ENCODE measurements at places on chromosomes 1 and 21.

- DNase-seq: peak; percentile 62
Observed at GRCh38 chr1:234597894-234598293, 12.1 kb downstream of the IRF2BP2 start.

GRCh38 chr1:230752407-230752806 lies 5.2 kb downstream of the CAPN9 start:
- DNase-seq: no peak

DNA sequence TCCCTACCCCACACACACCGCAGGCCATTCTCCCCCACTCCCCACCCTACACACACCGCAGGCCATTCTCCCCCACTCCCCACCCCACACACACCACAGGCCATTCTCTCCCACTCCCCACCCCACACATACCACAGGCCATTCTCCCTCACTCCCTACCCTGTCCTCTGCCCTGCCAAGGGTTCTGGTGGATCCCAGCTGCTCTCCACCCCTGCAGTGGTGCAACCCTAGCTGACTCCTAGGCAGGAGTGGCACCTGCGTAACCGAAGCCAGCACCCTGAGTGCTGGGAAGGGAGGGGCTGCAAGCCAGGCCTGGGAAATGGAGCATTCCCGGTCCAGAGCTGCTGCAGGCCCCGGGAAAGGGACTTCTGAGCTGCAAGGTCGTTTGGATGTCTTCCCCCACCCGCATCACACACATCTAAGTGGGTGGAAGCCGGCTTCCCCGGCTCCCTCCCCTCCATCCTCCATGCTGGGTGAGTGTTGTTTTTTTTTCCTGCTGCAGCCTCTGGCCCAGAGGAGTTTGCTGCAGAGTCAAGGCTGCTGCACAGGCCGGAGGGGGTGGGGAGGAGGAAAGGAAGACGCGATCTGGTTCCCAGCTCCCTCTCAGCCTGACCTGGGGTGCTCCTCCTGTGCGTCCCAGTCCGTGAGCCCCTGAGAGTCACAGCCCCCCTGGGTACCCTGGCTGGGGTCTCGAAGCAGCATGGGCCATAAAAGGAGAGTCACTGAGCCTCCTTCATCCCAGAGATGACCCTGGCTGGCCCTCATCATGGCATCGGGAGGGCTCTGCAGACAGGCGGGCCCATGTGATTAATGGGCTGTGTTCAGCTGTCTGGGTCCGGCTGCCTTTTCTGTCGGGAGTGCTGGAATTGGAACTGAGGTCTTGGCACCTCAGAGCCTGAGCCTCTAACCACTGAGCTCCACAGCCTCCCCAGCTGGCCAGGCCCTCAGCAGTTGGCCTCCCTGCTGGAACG lies 16.1 kb downstream of the H6PD start:
- peak; percentile 96 for DNase-seq

DNA sequence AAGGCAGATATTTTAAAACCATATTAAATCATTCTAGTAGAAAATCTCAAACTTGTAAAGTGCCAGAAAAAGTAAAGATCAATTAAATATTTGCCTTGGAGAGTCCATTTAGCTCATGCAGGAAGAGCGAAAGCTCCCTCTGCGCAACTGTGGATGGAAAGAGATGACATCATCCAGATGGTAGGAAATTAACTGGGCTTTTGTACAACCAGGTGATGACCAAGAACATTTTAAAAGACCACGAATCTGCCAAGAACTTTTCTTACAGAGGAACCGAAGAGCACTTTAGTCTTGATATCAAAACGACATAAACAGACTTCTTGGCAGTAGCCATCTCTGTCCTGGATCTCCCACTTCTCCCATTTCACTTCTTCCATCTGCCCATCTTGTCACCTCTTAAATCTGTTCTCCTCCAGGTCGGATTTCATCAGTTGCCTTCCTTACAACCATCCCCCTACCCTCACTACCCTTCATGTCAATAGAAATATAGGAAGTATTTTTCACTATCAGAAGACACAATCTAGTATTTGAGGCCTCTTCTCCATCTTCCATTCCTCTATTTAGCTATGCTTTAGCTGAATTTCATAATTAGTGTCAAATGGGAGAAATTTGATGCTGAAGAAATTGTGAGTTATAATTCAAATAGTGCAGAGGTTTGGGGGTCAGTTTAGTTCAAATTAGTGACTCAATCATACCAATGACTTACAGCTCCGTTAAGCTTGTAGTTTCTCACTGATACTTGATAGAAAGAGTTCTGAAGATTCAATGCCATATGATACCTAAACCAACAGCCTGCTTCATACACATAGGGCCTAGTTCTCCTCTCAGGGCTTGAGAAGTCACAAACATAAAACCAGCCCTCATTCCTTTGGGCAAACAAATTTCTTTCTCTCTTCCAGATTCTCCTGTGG lies 22.0 kb upstream of the DNASE2B start:
- no peak for DNase-seq

DNA sequence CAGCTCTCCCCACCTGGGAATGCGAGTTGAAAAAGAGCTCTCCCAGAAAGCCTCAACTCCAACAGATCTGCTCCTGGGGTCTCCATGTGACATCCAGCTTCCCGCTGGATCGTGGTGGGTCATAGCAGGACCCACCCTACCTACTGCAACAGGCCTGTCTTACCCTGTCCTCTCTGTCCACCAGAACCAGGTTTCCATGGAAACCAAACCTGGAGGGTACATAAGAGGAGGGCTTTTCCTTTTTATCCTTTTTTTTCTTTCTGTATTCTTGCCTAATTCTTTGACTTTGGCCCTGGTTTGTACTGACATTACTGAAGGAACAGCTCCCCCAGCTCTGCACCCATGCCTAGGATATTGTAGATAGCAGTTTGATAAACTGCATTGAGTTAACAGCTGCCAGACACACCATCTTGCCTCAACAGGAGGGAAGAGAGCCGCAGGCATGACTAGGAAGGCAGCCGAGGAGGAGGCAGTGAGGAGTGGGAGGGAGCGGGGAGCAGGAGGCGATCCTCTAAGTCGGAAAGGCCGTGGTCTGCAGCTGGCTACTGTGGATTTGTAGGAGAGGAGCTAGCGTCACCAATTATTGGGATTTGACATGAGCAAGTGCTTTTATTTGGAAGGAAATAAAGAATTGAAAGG lies 9.7 kb upstream of the FMOD start:
- peak; percentile 72 for DNase-seq

GRCh38 chr1:47785561-47786271 lies 211.5 kb downstream of the TRABD2B start:
- peak; percentile 15 for DNase-seq

- peak; percentile 27 for DNase-seq
Observed at GRCh38 chr21:33121715-33122475, 52.0 kb downstream of the OLIG1 start.

GRCh38 chr21:36820176-36821031 lies 121.5 kb downstream of the SIM2 start:
- DNase-seq: no peak

- peak; percentile 9 for DNase-seq
Observed at GRCh38 chr1:8937701-8938100, 8.0 kb upstream of the CA6 start.

DNA sequence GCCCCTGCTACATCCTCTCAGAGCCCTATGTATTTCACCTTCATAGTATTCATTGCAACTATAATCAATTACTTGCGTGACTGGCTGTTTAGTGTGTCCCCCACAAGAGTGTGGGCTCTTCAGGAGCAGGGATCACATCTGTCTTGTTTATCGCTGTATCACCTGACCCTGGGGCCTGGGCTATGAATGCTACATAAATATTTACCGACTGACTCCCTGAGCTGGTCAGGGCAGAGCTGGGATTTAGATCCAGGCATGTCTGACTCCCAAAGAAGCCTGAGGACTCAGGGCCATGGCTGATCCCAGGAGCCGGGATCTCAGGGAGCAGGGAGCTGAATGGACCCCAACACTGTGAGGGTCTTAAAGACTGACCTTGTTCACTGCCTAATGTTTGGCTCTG lies 49.7 kb downstream of the AHDC1 start:
- DNase-seq: no peak

DNA sequence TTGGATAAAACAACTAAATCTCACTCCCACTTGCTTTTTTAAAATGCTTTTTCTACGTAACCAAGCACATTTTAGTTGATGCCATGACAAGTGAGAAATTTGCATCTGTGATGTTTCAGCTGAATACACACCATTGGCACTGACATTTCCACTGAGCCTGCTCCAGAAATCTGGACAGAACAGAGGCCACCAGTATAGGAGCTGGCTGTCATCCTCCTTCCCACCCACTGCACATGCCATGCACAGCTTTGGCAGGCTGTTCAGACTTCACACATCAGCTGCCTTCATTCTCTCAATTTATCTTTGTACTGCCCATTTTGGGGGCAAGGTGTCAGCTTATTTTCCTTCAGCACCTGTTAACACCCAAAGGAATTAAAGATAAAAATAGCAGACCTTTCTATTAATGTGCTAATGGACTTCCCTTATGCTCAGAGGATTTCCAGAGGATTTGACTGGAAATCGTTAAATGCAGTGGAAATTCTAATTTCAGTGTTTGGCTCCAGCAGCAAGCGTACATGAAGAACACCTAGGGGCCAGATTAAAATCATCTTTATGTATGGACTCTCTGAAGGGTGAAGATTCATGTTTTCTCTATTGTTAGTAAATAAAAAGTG lies 12.9 kb upstream of the PODN start:
- no peak for DNase-seq

- DNase-seq: peak; percentile 94
Observed at GRCh38 chr1:112284796-112285195, 111.2 kb upstream of the CTTNBP2NL start.

GRCh38 chr1:224616756-224617409 lies 766 bp downstream of the CNIH3 start:
- no peak for DNase-seq

- peak; percentile 7 for DNase-seq
Observed at GRCh38 chr1:226558036-226558650, 9.6 kb downstream of the STUM start.

- DNase-seq: no peak
Observed at GRCh38 chr1:51570063-51570710, 46.7 kb upstream of the OSBPL9 start.

GRCh38 chr1:82634266-82634665 lies 833.5 kb downstream of the ADGRL2 start:
- no peak for DNase-seq

- DNase-seq: peak; percentile 97
Observed at GRCh38 chr1:67652800-67653199, 32.2 kb upstream of the GADD45A start.

- no peak for DNase-seq
Observed at GRCh38 chr1:39262802-39263201, 58.3 kb downstream of the MACF1 start.

GRCh38 chr1:236119943-236120484 lies 22.3 kb upstream of the GPR137B start:
- DNase-seq: no peak

DNA sequence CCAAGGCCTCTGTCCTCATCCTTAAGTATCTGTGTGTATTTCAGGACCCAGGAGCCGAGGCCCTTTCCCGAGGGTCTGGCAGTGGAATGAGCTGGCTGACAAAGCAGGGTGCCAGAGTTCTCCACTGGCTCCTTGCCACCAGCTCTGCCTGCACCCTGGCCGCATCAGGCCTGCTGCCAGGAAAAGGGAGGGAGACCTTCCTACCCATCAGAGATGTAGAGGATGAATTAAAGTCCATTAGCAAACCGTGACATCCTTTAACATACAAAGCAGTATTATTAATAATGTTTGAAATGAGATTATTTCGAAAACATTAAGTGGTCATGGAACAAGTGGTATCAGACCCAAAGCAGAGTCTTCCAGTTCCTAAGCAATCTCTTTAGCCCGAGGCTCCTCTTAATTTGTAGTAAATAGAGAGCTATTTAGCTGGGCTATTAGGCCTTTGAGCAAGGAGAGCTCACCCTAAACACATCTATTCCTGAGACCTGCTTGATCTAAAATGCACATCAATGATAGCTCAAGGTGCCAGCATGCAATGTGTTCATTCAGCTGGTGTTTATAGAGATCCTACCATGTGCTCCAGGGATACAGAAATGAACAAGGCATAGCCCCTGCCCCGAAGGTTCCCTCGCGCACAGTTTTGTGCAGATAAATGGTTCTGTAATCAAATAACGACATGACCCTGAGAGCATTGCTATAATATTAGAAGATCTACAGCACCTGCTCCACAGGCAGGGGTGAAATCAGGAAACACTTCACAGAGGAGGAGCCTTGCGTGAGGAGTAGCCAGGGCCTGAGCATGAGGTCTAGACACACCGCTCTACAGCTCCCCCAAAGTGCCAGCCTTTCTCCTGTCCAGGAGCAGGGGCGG lies 44.0 kb downstream of the FAM163A start:
- DNase-seq: no peak
